ENCODE measurements at places on chromosomes 11 and 22.

- DNase-seq, result no peak
Measured at GRCh38 chr11:33182246-33182878, 21.1 kb upstream of the CSTF3 start.

DNA sequence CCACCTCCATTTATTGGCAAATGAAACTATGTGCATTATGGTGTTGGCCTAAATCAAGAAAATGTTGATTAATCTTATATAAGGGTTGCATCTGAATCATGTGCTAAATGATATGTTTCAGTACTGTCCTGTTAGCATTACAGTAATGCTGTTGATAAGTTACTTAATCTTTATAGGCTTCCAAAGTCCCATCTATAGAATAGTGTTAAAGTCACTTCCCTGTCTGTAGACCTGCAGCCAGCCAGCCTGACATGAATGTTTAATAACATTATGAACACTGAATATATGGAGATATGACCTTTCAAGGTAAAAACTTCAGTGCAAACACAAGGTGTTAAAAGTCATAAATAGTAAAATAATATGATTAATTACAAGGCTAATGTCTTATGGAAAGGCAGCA lies 3.6 kb upstream of the TOM1 start:
- no peak for DNase-seq

DNA sequence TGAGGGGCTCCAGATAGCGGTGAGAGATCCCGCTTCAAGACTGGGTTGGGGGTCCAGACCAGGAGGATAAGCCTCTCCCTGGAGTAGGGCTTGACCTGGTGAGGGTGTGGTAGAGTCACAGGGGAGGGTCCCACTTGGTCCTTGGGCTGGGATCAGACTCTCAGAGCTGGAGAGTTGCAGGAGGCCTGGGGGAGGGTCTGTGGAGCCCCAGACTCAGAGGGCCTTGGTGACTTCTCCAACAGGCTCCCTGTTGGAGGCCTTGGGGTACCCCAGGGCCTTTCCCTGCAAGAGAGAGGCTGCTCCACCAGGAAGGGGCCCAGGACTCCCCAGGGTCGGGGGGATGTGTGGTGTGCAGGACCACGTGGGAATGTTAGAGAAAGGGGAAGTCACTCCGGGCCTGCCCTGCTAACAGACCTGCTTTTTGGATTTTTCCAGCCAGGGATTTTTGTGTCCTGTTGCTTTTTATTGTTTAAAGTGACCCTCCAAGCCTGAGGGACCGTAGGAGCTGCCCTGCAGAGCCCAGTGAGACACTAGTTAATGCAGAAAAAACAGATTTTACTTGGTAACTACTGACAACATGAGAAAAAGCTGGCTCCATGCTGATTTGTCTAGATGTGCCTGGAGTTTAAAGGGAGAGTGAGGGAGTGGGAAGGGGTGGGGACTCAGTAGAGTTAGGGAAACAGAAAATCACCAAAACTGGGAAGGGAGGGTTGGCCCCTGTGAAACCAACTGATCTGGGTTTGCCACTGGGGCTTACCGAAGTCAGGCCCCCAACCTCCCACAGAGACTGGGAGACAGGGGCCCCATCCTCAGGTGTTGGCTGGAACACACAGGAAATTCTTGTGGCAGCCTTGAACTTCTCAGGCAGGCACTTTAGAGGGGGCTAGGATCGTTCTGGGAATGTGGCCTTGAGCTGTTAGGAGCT lies 801 bp upstream of the TXNRD2 start:
- no peak for DNase-seq

DNA sequence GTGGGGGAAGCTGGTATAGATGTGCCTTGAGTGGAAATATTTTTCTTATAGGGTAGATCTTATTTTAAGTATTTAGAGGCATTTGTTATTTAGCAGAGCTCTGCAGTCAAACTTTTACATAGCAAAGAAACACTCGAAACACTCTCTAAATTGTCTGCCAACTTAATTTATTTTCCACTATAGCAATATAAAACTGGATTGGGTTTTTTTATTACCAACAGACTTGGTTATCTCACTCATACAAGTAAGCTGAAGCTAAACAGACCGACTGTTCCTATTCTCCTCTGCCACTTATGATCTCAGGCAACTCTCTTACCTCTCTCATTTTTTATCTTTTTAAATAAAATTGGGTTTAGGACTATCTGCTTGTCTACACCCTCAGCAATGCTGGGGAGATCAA lies 4.6 kb downstream of the RAB38 start:
- DNase-seq, result no peak

DNA sequence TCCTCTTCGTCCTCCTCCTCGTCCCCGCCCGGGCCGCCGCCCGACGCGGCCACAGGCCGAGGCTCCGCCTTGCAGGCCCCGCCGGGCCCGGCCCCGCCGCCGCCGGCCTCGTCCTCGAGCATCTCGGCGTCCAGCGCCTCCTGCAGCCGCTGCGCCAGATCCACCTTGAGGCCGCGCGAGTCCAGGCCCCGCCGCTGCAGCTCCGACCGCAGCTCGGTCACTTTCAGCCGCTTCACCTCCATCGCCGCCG lies 417 bp downstream of the HNRNPUL2 start:
- no peak for DNase-seq

- no peak for DNase-seq
Measured at GRCh38 chr11:2091786-2092463, 47.3 kb downstream of the IGF2 start.

DNA sequence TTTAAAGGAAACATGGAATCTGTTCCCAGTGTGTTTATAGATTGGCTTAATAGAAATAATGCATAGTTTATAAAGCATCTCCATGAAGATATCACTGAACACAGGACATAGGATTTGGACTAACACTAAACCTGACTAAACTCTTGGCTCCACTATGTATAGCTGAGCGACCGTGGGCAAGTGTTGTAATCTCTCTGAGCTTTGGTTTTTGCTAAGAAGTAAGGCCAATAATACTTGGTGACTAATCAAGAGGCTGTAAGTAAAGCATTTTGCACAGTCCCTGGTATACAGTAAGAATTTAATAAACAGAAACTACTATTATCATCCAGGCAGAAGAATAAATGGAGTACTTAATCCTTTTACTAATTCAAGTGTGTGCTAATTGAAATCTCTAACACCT lies 125.5 kb upstream of the MTMR2 start:
- no peak for DNase-seq

All from stimulated activated naive CD4-positive, alpha-beta T cell treated with Interleukin-2 at 50 U/mL for 16 hours (primary cell).